ENCODE measurements at places on chromosomes 1 and 21.

GRCh38 chr1:114208106-114208505, 54.4 kb upstream of the SYT6 start:
- DNase-seq, result no peak

DNA sequence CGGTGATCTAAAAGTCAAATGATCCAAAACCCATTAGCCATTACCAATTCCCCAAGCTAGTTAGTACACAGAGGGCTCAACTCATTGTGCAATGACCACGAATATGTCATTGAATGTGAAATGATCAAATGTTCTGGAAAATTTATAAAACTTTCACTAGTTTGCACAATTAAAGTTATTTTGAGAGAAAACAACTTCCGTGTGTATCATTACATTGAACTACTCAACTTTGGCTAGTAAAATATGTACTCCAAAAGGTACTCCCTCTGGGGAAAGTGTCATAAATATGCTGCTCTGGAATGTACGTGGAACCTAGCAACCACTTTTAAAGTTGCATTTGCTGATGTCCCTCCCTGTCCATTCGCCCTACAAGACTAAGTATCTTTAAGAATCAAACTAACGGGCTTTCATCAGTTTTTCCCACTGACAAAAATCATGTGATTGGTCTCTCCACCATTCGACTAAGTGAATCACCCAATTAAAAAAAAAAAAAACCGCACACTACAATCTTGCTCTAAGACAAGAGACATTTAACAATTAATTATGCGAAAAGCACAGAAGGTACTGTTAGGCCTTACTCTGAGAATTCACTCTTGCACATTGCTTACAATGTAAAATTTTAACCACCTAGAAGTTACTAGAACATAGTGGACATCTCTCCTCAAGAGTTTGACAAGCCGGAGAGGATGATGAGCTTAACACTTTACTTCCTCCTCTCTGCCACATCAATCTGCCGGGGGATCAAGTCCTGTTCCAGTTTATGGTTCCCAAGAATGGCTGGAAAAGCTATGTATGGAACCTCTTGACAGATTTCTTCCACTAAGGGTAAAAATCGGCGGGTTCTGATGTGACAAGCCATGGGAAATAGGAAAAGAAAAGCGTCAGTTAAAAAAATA, 1.2 kb downstream of the ACBD3 start:
- DNase-seq, result no peak

GRCh38 chr1:12552111-12552888, 65.7 kb downstream of the DHRS3 start:
- no peak for DNase-seq

DNA sequence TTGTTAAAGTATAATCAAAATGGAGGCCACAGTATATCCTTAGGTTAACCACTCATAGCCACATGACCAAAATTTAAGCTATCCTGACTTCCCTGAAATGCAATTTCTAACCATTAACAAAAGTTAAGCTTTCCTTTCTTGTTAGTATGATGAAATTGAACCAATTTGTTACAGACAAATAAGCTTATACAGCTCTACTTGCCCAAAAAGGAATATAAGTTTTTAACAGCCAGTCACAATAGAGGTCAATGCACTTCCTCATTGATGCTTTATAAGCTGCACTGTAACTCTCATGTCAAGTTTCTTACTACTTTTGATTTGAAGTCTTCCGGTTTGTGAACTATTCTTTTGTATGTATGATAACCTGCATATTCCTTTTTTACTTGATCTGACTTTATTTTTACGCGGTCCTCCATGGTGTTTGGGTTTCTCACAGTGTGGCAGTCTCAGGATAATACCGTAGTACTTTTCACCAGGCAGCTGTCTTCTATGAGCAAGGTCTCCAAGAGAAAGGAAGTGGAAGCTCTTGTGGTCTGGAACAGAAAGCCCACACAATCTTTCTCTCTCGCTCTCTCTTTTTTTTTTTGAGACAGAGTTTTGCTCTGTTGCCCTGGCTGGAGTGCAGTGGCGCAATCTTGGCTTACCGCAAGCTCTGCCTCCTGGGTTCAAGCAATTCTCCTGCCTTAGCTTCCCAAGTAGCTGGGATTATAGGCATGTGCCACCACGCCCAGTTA, 331.6 kb downstream of the SRGAP2C start:
- peak; percentile 7 for DNase-seq

DNA sequence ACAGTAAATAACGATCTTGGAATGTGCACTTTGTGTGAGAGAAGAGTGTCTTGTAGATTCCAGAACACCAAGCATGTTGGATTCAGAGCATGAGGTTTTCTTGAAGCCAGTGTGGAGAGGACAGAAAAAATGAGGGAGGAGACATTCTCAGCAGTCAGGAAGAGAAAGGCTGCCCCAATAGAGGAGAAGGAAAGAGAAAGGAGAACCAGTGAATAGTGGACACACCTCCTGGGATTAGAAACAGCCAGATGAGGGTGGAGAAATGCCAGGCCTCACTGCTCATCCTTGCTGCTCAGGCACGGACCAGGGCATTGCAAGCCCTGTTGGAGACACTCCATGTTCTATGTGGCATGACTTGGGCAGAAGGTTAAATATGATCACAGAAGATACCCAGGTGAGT, 69.0 kb upstream of the KAZN start:
- no peak for DNase-seq

DNA sequence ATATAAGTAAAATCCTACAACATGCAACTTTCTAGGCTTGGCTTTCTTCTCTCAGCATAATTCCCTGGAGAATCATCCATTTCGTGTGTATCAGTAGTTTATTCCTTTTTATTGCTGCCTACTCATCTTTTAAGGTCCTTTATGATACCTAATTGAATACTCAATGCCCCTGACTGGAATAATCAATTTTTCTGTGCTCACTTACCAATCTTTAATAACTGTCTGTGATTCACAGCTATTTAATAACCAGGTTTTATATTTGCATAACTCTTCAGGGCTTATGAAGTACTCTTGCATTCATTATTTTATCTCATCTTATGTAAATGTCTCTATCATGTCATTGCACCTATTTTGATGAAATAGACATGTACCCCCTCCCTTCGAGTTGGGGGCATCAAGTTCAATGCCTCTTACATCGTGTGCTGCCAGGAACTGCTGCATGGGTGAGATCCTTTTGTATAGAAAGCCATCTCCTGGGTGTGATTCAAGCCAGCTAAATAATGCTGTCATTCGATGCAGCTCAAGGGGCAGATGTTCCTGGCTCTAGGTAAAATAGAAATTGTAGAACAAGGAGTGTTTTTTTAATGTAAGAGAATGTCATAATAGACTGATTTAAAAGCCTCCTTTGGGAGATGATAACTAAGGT, 222.7 kb downstream of the SLC35F3 start:
- no peak for DNase-seq

DNA sequence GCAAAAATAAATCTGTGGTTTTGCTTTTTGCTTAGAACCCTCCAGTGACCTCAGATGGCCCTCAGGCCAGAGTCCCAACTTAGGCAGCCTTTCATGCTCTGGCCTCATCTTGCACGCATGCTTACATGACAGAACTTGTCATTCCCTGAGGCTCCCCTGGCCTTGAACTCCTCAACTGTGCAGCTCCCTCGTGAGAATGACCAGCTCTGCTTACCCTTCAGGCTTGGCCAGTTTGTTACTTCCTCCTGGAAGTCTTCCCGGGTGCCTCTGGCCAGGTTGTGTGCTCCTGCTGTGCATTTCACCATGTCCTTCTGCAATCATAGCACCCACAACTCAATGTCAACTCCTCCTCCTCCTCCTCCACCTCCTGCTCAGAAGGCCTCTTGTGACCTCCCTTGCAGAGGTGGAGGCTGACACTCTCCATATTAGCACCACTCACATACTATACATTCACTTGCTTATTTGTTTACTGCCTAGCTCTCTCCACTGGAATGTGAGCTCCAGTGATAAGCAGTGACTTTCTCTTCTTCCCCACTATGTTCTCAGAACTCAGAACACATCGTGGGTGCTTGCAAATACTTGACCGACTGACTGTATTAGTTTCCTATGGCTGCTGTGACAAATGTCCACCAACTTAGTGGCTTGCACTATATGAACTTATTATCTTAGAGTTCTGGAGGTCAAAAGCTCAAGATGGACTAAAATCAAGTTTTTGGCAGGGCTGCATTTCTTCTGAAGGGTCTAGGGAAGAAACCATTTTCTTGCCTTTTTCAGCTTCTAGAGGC, 41.9 kb downstream of the RCSD1 start:
- no peak for DNase-seq

GRCh38 chr1:41700581-41700980, 216.1 kb upstream of the EDN2 start:
- no peak for DNase-seq

GRCh38 chr1:73910466-73910865, 287.5 kb downstream of the LRRIQ3 start:
- no peak for DNase-seq

GRCh38 chr1:30991862-30992606, 73.5 kb downstream of the PUM1 start:
- DNase-seq, result no peak

GRCh38 chr1:43315481-43315880, 14.7 kb downstream of the TIE1 start:
- DNase-seq, result no peak

DNA sequence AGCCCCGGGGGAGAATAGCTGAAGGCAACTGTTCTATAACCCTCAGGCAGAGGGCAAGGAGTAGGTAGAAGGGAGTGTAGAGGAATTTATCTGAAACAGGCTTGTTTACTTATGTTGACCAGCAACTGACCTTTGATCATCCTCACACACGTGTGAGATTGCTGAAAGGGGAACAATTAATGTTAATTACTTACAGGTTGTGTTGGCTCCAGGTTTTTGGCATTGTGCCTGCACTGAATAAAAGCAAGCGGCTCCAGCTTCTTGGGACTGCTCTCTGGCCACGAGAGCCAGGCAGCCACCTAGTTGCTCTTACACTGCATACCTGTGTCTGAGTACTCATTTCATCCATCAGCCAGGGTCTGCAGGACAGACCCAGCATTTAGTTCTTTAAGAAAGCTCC, 41.3 kb upstream of the ARHGEF10L start:
- DNase-seq, result no peak

DNA sequence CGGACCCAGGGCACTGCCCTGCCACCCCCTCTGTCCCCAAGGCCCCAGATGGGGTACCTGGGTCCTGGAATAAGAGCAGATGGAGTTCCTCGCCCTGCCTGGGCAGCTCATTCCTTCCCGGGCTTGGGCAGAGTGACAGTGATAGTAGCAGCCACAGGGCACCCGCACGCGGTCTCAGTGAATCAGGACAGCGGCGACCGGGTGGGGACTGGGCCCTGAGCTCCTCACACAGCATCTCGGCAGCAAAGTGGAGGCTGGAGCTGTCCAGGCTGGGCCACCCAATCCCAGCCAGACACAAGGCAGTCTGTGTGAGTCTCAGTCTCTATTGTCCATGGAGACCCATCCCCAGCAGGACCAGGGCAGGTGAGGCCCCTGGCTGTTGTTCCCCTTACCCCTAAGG, 37.4 kb upstream of the CCDC27 start:
- DNase-seq, result no peak

DNA sequence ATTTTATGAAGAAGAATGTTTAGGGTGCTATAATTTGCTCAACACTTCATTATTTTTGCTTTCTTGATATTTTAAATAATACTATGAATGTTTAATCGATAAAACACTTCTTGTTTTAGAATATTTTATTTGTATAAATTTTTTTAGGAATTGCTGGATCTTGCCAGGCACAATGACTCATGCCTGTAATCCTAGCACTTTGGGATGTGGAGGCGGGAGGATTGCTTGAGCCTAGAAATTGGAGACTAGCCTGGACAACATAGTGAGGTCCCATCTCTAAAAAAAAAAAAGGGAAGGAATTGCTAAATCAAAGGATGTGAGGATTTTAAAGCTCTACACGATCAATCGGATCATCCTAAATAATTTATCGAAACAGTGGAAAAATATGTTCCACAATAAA, 17.6 kb downstream of the RNF11 start:
- no peak for DNase-seq

GRCh38 chr1:70364439-70364838, 9.9 kb upstream of the ANKRD13C start:
- DNase-seq, result no peak

DNA sequence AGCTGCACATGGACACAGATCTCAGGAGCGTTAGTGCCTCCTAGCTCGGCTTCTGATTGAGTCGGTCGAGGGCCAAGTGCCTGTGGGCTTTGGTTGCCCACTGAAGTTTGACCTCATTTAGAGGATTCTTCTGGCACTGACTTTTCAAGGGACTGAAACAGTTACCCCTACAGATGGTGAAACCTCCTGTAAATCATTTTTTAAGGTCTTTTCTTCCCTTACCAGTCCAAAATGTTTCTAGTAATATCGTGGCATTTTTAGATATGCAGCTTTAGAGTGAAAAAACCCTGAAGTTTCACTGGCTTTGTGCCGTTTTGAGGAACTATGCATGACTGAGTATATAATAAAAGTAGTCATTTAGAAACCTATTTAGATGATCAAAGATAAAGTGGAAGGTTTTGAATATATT, 34.7 kb upstream of the L1TD1 start:
- DNase-seq, result no peak

DNA sequence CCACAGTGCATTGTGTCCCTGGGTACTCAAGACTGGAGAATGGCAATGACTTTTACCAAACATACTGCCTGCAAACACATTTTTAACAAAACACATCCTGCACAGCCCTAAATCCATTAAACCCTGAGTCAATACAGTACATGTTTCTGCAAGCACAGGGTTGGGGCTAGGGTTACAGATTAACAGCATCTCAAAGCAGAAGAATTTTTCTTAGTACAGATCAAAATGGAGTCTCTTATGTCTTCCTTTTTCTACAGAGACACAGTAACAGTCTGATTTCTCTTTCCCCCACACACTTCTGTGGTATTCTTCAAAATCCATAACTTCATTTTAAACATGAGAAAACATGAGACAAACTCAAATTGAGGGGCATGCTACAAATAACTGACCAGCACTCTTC, 13.9 kb downstream of the BMP8A start:
- no peak for DNase-seq

GRCh38 chr1:219460896-219461815, 151.7 kb downstream of the ZC3H11B start:
- peak; percentile 71 for DNase-seq

GRCh38 chr1:201224666-201225370, 34.2 kb downstream of the IGFN1 start:
- no peak for DNase-seq

- DNase-seq, result no peak
Measured at GRCh38 chr1:152015766-152016165, 21.0 kb downstream of the S100A11 start.

- no peak for DNase-seq
Measured at GRCh38 chr1:14183329-14183728, 415.2 kb upstream of the KAZN start.

- no peak for DNase-seq
Measured at GRCh38 chr21:45379171-45379900, 25.6 kb upstream of the COL18A1 start.

All from GM12864 (cell line).